ENCODE measurements at places on chromosomes 16 and 17. TPM values are rescaled to one million over a fixed set of nuclear protein-coding genes. Genes with fewer than 3 reads are reported as not detected.

NUPR1 gene
- 8.7 TPM for total RNA-seq

DNA sequence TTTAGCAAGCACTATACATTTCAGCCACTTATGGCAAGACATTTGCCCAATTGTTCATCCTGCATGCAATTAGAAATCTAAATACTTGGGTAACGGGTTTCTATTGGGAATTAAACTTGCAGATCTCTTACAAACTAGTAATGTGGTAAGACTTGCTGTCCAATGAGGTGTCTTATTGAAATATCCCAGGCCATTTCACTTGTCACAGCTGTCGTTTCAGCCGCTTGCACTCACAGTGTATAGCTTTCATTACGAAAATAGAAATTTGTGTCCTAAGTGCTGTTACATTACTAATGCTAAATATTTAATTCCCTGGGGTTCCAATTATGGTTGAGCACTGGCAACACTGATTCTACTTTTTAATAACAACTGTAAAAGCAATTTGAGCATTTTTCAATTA lies 40.3 kb upstream of the IRX5 start:
- DNase-seq = no peak

DNA sequence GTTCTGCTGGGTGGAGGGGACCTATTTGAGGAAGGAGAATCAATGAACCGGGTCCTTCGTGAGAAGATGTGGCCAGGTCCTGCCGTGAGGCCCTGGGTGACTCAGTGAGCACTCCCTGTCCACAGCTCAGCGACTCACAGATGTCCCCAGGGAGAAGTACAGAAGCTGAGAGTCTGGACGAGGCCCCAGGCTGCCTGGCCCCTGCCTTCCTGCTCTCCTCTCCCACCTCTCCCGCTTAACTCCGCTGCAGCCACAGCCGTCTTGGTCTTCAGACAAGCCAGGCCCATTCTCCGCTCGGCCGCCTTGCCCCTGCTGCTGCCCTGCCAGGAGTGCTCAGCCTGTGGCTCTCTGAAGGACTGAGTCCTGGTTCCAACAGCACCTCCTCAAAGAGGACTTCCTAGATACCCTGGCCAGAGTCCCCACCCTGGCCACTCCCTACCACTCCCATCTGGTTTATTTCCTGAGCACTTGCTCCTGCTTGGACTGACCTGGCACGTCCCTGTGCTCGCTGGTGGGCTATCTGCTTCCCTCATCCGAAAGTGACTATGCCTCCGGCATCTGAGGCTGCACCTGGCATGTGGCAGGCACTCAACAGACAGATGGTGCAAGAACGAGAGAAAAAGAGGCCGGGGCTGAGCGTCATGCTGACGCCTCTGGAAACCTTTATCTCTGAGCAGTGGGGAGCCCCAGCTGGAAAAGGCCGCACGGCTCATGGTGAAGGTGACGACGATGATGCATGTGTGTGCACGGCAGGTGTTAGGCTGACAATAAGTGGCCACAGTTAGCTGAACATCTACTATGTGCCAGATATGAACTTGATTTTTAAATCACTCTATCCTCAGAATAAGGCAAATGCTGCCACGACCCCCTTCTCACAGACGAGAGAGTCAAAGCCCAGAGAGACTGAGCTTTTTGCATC lies 9.2 kb upstream of the TNFRSF13B start:
- no peak for DNase-seq

DNA sequence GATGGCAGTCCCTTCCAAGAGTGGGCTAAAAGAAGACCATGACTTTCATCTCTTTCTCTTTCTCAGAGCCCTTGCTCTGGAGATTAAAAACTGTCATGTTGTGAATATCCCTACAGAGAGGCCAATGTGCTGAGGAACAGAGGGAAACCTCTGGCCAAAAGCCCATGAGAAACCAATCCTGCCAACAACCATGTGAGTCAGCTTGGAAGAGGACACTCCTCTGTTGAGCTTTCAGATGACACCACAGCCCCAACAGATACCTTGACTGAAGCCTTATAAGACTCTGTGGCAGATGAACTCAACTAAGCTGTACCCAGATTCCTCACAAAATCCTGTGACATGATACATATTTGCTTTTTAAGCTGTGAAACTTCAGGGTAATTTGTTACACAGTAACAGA lies 19.6 kb downstream of the CPPED1 start:
- DNase-seq = no peak

RHBDL1 gene
- total RNA-seq = 1.9 TPM

DNA sequence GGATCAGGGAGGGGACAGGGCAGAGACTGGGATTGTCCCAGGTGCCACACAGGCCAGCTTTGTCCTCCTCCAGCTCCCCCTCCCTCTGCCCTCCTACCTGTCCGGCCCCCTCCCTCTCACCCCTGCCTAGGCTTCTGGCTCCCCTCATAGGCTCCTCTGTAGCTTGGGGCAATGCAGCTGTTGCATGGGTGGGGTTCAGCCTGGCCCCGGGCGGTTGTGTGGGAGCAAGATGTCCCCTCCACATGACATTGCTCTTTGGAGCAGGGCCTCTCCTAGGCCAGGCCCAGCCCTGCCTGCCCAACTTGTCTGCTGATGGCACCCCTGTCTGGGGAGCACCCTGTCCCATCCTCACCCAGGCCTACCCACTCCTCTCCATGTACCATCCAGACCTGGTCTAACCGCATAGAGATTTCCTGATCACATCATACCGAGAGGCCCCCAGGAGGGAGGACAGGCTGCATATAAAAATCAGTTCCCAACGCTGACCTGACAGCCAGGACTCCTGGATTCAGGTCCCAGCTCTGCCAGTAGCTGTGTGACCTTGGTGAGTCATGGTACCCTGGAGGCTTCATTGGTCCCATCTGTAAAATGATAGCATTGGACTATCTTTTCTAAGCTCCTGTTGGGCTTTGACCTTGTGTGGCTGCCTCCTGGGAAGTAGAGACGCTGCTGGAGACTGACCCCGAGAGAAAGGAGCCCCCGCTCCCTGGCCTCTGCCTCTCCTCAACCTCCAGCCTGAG lies 48.8 kb upstream of the DLX4 start:
- DNase-seq = no peak

DNA sequence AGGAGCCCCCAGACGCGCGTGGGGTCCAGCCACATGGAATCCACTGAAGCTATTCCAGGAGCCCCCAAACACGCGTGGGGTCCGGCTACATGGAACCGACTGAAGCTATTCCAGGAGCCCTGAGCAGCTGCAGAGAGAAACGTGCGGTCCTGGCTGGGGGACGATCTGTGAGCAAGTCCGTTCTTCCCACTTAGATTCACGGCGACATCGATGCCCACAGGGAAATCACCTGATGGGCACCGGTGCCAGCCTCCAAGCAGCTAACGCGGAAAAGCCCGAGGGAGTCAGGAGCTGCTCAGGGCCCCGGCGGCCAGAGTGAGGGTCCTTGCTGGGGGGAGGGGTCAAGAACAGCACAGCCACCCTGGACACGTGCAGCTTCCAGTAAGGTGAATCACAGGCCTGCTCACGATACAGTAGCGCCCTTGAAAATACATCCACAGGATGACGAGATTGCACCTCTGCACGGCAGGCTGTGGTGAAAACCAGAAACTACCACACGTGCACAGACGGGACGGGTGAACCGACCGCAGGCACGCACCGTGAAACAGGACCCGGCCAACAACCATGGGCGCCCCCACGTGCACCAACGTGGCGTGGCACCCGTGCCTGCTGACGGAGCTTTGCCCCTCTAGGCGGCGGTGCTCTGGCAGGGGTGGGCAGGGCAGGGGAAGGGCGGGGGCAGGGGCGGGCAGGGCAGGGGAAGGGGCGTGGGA lies 77.7 kb upstream of the GNG13 start:
- DNase-seq = no peak

CSH1 gene
- 0.72 TPM for total RNA-seq

Data from umbilical cord (tissue), 2 donors.